ENCODE measurements at places on chromosomes 2 and 18.

DNA sequence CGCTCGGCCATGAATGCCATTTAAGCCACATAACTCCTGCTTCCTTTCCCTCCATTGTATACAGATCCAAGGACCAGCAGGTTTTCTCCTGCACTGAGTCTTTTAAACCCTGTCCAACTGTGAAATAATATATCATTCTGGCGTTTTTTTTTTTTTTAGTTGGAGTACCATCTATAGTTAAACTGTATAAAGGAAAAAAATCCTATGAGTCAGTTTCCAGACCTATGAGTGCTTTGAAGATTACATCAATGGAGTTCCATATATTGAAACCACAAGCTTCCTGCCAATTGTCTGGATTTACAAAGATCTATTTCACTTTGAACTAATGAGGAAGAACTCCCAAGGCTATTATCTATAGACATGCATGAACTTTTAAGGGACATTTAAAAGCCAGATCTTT, 2.4 kb upstream of the MALT1 start:
- peak; percentile 35 for DNase-seq

DNA sequence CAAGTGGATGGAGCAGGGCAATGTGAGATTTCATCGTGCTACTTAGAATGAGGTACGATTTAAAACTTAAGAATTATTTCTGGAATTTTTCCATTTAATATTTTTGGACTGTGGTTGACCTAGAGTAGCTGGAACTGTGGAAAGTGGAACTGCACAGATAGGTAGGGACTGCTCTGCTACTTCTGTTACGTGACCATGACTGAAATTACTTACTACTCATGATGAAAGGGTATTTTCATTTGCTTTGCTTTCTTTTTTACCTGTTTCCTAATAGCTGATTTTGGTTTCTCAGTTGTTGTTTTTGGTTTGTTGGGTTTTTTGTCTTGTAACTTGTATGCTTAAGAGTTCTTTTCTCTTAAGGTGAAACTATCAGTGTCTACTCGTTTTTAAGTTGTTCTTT, 11.4 kb downstream of the UBE2E3 start:
- DNase-seq: no peak

DNA sequence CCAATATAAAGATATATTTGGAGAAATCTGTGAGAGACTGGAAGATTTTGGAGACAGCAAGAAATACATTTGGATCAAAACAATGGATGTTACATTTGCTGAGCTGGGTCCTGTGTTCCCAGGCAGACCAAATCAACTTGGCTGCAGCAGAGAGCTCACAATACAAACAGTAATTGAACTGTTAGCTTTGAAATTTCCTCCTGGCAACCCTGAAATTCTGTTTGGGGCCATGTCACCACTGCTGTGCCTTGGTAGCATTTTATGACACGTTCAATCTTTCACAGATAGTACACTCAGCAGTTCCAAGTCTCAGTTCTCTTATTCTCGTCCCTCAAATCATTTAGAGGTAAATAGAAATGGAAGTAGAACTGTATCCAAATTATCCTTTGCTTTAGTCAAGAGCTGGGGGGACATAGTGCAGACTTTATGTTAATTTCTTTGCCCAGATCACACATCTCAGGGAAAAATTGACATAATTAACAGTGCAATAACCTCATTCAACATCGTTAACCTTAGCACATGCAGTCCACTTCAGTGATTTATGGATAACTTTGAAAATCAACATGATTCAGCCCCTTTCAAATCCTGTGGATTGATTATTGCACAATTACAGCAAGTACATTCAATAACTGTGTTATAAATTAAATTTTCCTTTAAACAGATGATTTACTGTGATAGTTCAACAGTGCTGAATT, 277.4 kb upstream of the MC4R start:
- DNase-seq: no peak

DNA sequence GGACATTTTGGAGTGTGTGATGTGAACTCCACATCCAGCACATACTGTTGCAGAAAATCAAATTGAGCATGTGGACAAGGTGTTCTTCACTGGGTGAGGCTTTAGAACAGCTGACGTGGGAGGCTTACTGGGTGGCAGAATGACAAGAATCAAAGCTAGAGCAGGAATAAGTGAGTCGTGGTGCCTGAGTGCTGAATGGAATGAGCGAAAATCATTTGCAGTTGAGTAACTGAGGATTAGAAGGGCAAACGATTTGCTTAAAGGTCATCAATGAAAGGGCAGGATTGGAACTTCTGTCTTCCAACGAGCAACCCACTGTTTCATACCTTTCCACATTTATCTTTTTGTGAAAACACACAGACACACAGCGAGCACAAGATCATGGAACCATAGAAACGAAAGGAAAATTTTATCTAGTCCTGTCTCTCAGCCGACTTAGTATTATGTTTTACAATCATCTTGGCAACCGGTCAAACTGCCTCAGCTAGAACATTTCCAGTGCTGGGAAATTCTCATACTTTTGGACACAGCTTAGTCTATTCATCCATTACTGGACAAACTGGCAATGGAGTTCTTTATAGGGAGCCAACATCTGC, 7.2 kb upstream of the DAW1 start:
- no peak for DNase-seq

DNA sequence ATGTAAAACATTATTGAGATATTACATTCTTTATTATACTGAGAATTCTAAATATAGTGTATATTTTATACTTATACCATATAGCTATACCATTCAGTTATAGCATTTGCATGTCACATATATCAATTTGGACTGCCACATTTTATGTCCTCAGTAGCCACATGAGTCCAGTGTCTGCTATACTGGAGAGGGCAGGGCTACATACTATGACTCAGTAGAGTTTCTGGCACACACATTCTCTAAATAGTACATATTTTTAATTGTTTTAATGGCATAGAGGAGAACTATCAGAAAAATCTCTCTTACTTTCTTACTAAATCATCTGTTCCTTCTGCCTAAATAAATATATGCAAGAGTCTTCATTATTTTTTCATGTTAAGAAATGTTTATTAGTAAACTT, 55.4 kb upstream of the COL5A2 start:
- peak; percentile 40 for DNase-seq

DNA sequence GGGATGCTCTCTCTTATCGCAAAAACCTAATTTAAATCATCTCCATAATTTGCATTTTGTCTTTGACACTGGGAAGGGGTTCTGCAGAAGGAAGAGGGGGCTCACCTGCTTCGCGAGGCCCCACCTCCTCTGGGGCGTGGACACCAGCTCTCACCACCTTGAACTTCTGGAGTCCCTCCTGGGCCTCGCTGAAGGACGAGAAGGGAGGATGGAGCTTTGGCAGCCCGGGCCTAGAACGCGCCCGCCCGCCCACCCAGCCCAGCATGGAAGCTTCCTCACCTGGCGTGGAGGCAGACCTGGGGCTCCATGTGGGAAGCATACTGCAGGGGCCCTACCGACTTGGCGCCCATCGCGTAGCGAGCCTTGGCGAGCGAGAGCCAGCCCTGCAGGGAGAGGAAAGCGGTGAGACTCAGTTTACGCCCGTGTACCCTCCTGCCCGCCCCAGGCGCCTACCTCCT, 1.1 kb upstream of the IMP4 start:
- no peak for DNase-seq

DNA sequence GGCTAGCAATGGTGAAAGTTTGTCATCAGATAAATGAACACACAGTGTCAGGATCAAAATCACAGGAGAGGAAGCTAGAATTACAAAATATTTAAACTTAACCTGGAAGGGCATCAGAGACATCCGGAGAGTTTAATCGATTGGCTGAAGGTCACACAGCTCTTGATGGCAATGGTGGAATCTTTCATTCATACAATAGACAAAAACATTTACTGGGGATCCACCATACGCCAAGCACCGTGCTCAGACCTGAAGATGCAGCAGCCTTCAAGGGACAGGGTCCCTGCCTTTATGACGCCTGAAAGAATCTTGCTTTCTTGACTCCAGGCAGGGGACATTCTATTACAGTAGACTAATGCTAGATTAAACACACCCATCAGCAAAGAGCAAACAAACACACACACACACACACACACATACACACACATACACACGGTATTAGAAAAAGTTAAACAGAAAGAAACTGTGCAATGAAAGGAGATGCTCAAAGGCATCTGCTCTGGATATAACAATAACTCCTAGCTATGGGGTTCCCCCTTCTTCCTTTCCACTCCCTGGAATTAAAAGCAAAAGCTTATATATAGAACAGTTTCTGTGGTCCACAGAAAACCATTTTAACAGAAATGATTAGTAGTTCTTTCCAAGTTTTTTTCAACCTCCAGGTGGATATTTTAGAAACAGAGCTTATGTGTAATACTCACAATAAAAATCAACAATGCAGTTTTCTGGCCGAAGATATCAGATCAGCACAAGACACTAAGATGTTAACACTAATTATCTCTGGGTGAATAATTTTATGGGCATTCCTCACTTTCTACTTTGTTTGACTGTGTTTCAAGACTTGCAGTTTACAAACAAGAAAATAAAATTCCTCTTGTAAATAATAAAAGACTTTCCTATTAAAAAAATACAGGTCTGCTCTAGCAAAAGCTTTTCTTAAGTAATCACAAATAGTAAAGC, 151.7 kb downstream of the ANKRD44 start:
- peak; percentile 14 for DNase-seq

GRCh38 chr2:184186436-184186835, 411.9 kb upstream of the ZNF804A start:
- DNase-seq: no peak

GRCh38 chr18:13874558-13874957, 40.8 kb downstream of the MC2R start:
- DNase-seq: no peak

- no peak for DNase-seq
Measured at GRCh38 chr2:168470320-168471162, 14.5 kb downstream of the CERS6 start.

DNA sequence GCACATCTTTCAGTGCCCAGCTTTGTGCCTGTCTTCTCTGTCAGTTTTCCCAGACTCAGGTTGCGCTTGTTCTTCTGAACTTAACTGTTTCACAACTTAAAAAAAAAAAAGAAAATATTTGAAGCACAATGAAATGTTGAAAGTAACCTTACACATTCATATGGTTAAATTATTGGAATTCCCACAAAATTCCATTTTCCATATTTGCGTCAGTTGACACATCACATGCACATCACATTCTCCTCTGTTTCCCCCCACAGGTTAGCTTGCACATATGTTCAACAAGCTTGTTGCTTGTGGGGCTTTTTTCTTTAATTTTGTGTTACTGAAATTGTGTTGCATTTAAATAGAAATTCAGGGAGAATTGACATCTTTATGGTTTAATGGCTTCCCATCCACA, 8.3 kb downstream of the MYO1B start:
- no peak for DNase-seq

DNA sequence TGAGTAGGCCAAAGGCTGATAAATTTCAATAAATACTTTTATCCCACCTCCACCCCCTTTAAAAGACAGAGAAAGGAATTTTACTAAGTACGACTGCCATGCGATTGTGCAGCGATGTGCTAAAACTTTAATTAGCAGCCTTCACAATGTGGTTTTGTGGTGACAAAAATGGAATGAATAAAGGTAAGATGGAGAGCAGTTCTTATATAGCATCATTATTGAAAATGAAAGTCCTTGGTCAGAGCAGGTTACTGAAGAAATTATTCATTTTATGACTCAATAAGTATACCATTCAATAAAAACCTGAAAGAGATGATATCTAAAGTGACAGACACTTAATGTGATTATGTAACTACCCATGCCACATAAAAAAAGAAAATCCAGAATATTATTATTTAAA, 33.2 kb upstream of the MTIF2 start:
- DNase-seq: no peak

GRCh38 chr18:13471971-13472628, 253.5 kb downstream of the LDLRAD4 start:
- DNase-seq: no peak

- no peak for DNase-seq
Measured at GRCh38 chr2:151640087-151640486, 94.2 kb downstream of the NEB start.

DNA sequence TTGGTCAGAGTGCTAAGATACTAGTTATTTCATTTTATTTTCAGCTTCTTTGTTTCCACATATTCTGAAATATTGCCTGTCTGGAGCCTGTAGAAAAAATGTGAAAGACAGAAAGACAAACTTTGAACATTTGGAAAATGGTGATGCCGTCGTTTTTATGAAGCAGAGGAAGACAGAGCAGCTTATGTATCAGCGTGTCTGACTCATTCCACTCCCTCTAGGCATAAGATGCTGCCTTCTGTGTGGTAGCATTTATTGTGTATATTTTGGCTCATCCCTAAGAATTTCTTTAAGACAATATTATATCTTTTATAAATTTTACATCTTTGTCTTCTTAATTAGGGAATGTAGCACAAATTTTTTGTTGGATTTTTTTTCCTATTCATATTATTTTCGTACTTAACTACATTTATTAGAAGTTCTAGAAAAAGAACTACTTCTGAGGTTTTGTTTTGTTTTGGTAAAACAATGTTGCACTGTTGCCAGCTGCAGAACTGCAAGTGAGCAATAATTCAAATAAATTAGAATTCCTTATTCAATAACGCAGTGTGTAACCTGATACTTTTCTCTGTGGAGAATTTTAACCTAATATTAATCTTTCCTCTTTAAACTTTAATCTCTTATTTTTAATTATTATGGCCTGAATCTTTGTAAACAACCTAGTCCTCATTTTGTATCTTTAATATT, 300.4 kb downstream of the ZNF407 start:
- DNase-seq: peak; percentile 60

DNA sequence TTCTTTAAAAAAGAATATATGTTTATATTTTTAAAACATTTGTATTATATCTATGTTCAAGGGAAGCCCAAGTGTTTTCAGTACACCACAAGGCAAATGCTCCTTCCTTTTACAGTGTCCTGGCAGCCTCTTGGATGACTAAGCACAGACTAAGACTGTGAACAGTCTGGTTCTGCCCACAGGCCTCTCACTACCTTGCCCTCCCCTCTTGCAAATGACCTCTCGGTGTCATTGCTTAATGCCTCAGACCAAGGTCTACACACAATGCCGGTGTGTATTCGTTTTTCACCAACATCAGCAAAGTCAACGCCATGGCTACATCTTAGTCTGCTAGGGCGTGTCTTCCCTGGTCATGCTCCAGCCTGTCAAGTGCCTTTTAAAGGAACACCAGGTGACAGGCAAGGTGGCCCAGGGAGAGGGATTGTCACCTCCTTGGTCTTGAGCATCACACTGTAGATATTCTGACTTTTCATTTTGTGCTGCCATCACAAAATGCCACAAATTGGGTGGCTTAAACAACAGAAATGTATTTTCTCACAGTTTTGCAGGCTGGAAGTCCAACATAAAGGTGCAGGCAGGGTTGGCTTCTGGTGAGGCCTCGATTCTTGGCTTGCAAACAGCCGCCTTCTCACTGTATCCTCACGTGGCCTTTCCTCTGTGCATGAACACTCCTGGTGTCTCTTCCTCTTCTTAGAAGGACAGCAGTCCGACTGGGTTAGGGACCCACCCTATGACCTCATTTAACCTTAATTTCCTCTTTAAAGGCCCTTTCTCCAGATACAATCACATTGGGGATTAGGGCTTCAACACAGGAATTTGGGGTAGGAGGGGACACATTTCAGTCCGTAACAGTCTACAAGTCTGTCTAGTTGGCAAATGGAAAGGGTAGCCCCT, 266.5 kb downstream of the KLHL29 start:
- peak; percentile 77 for DNase-seq

- DNase-seq: no peak
Measured at GRCh38 chr2:10889651-10890215, 22.0 kb upstream of the KCNF1 start.

Data from foreskin fibroblast (primary cell).